ENCODE measurements at places on chromosomes 16 and 17. TPM values are rescaled to one million over a fixed set of nuclear protein-coding genes. Genes with fewer than 3 reads are reported as not detected.

- no peak for DNase-seq
Measured at GRCh38 chr16:88465387-88465983, 12.4 kb downstream of the ZFPM1 start.

GRCh38 chr16:68263559-68264127 is 683 bp upstream of the SLC7A6 start:
- no peak for DNase-seq

DNA sequence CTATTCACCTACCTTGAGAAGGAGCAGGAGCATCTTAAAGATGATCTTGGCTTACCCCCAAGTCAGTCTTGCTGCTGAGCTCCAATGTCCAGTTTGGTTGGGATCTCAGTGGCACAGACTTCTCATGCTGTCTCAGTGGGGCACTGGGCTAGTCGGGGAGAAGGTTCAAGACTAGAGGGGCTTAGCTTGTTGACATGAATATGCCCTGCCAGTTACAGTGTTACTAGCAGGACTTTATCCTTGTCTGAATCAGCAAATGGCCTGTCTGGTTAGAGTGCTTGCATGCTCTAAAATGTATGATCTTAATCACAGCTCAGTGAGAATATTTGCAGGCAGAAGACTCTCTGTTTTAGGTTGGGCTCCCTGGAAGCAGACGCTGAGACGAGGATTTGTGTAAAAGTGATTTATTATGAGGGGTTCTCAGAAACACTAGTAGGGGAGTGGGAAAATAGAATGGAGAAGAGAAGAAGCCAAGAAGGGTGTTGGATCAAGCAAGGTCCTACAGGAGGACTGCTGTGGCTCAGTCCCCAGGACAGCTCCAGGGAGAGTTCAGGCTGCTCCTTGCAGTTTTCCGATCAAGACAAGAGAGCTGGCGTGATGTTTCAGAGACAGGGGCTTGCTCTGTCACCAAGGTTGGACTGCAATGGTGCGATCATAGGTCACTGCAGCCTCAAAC is 150.4 kb upstream of the HS3ST2 start:
- DNase-seq, result no peak

DNA sequence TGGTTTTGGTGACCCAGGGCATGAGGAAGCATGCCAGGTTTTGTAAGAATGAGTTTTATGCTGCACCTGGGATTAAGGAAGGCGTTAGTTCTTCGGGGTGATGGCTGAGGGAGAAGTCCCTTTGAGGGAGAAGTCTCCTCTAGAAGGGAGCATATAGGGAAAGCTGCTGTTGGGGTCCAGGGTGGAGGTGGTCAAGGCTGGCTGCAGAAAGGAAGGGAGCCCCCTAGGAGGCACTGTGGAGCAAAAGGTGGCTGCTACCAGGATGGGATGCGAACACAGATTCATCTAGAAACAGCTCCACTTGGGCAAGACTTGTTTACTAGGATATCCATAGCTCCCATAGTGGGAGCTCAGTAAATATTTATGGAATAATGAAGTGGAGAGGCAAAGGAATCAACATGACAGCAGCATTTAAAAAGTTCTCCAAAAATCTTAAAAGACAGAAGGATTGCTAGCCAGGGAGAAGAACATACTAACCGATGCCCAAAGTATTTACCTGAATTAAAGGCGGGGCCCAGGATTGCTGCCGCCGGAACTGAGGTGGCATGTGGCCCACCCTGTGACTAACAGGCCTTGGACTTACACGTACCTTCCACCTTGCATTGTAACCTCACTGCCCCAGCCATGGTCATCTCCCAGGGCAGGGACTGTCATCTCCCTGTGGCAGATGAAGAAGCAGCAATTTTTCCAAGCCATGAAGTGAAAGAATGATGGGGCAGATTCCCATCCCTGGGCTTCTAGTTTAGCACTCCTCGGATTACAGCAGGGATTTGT is 7.1 kb upstream of the LPCAT2 start:
- peak; percentile 48 for DNase-seq

GRCh38 chr16:69324013-69324531 is 6.3 kb downstream of the PDF start:
- no peak for DNase-seq

DNA sequence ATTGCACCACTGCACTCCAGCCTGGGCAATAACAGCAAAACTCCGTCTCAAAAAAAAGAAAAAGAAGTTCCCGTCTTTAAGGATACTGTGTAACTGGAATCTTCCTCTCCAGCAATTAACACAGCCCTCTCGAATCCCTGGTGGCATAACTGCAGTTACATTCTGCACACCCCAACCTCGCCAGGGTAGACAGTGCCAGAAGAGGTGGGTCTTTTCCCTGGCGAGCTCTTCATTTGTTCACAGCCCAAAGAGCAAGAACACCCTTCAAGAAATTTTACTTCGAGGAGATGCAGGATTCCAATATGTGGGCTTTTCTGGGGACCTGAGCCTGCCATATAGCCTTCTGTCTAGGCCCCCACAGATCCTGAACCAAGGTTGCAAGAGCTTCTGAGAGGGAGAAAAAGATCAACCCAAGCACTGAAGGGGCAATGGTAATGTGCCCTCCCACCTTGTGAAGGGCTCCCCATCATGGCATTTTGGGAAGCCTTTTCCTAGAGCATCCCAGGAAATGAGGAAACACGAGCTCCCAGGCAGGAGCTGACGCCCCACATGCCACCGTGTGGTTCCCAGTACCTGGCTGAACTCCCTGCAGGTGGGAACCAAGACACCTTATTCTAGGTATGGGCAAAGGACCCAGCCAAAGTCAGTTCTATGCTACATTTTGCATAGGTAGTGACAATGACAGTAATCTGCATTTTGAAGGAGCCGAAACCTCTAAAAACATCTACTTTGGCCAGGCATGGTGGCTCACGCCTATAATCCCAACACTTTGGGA is 26.9 kb downstream of the TK2 start:
- no peak for DNase-seq

DNA sequence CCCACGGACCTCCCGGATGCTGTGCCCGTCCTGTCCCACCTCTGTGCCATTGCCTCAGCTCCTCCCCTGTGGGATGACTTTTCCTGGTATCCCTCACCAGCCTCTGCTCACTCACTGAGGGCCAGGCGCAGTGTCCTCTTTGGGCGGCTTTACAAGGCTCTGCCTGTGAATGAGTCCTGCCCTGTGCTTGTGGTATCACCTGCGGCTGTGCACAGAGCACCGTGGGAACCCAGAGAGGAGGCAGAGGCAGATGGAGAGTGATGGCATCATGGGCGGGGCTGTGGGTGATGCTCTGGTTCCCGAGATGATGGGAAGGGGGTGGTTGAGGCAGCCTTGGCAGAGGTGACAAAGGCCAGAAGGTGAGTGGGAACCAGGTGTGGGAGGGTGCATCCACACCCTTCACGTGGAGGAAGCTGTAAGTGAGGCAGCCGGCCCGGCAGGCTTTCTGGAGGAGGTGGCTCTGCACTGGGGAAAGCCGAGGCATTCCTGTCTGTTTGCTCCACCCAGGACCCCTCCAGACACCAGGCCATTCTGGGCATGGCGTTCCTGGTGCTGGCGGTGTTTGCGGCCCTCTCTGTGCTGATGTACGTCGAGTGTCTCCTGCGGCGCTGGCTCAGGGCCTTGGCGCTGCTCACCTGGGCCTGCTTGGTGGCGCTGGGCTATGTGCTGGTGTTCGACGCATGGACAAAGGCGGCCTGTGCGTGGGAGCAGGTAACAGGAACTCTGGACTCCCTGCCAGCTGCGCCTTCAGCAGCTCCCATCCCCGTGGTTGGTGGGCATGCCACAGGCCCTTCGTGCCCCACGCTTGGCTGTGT is 23.8 kb downstream of the ADCY7 start:
- DNase-seq, result no peak

GRCh38 chr17:19753661-19754463 is 5.8 kb upstream of the ALDH3A1 start:
- peak; percentile 66 for DNase-seq

- DNase-seq, result no peak
Measured at GRCh38 chr16:11046382-11046931, 102.1 kb downstream of the CLEC16A start.

DNA sequence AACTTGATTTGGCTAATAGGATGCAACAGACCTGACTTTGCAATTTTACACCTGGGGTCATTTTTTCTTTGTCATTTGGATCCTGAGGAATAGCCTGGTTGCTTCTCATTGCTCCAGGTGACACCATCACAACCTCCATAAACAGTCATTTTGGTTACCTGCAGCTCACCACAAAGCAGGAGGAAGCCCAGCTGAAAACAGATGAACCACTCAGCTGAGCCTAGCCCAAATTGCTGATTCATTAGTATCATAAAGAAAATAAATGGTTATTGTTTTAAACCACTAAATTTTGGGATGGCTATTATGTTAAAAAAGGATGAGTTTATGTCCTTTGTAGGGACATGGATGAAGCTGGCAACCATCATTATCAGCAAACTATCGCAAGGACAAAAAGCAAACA is 841.0 kb upstream of the EEF2KMT start:
- no peak for DNase-seq

DNA sequence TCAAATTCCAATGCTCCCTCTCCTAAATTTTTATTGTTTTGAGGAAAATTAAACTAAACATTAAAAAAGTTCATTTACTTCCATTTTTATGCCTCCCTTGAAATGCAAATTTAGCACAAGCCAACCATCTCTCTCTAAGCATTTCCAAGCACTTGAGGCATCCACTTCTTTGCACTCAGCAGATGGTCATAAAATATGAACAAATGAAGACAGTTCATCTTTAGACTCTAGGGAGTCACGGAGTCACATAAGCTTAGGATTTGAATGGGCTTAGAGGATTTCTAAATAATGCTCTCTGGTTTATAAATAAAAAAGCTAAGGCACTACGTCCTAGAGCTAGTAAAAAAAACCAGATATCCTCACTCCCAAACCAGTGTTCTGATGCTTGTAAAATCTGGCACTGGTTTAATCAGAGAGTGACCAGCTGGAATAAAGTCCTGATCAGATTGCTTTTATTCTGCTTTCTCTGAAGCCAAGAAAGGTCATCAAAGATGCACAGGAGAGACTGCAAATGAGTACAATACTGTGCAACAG is 204.2 kb downstream of the CA10 start:
- DNase-seq, result no peak

- peak; percentile 94 for DNase-seq
Measured at GRCh38 chr17:72592242-72592966, 471.6 kb downstream of the SOX9 start.

DNA sequence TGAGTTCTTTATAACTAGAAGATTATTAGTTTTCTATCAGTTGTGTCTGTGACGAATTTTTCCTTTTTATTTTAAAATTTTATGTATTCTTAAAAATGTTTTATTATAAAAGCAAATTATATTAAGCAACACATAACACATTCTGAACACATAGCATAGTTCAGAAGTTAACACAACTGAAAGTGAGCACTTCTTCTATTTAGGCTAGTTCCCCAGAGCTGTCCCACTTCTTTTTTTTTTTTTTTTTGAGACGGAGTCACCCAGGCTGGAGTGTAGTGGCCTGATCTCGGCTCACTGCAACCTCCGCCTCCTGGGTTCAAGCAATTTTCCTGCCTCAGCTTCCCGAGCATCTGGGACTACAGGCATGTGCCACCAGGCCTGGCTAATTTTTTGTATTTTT is 37.7 kb upstream of the ALDH3A2 start:
- no peak for DNase-seq

DNA sequence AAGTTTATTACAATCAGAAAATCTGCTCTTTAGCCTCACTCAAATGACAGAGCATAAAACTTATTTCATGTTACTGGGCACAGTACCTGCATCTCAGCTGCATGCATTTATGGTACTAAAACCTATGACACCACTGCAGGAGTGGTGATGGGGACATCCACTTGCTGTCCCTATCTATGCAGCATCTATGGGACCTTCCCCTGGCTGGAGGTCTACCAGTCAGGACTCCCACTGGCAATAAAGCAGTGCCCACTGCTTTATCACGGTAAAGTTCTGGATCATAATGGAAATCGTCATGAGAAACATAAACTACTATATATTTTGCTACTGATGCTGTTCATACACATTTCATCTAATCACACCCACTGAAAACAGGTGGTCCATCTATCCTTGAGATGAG is 26.2 kb downstream of the NSMCE1 start:
- no peak for DNase-seq

GRCh38 chr16:89880477-89881367 is 7.3 kb downstream of the TCF25 start:
- no peak for DNase-seq

DNA sequence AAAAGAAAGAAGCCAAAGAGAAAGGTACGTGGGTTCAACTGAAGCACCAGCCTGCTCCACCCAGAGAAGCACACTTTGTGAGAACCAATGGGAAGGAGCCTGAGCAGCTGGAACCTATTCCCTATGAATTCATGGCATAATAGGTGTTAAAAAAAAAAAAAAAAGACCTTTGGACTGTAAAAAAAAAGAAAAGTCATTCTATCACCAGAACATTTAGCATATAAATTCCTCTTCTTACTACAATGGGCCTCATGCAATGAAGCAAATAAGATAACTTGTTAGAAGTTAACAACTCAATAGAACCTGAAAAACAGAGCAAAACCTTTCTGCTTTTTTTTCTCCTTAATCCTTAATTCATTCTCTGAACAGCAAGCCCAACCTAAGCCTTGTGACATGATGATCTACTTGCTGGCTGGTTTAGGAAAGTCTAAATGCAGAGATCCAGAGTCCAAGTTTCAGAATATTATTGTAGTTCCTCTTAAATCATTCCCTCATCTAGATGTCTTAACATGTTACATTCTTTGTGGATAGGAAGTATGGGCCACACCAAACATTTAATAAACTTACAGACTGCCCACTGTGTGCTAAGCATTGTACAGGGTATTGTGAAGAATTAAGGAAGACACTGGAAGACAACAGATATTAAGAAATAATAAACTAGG is 45.4 kb downstream of the BRCA1 start:
- no peak for DNase-seq

The TP53TG3B gene
- not detected for total RNA-seq

The SOST gene
- not detected for total RNA-seq

The ZNHIT3 gene
- total RNA-seq, result 54.9 TPM

The NEURL4 gene
- total RNA-seq, result 13.6 TPM

The KRT16 gene
- total RNA-seq, result not detected

The TMEM220 gene
- total RNA-seq, result 10.2 TPM

The KREMEN2 gene
- total RNA-seq, result 3.7 TPM

The ZNF747 gene
- total RNA-seq, result 4.1 TPM
